ENCODE measurements at places on chromosomes 2 and 18.

- DNase-seq, result no peak
These were observed 74.8 kb upstream of the ST6GAL2 start for GRCh38 chr2:106960683-106961161.

DNA sequence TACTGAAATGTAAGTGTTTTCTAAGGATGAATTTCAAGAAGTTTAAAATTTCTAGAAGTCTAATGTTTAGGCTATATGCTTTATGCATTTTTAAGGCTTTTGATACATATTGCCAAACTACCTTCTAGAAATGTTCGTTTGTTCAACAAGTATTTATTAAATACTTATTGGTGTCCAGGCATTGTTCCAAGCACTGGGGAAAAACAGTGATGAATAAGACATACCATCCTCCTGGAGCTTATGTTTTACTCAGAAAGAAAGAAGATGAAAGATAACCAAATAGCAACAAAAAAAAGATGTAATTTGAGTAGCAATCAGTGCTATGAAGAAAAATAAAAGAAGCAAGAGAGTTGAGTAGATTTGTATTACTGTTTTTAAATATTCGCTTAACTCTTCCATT is 692.9 kb downstream of the SLC4A3 start:
- DNase-seq, result no peak

GRCh38 chr18:36127836-36128529 is 1.2 kb downstream of the SLC39A6 start:
- DNase-seq, result no peak

- no peak for DNase-seq
These were observed 75.4 kb downstream of the TACR1 start for GRCh38 chr2:75123876-75124275.

GRCh38 chr2:239236043-239236807 is 164.6 kb downstream of the HDAC4 start:
- DNase-seq, result no peak

DNA sequence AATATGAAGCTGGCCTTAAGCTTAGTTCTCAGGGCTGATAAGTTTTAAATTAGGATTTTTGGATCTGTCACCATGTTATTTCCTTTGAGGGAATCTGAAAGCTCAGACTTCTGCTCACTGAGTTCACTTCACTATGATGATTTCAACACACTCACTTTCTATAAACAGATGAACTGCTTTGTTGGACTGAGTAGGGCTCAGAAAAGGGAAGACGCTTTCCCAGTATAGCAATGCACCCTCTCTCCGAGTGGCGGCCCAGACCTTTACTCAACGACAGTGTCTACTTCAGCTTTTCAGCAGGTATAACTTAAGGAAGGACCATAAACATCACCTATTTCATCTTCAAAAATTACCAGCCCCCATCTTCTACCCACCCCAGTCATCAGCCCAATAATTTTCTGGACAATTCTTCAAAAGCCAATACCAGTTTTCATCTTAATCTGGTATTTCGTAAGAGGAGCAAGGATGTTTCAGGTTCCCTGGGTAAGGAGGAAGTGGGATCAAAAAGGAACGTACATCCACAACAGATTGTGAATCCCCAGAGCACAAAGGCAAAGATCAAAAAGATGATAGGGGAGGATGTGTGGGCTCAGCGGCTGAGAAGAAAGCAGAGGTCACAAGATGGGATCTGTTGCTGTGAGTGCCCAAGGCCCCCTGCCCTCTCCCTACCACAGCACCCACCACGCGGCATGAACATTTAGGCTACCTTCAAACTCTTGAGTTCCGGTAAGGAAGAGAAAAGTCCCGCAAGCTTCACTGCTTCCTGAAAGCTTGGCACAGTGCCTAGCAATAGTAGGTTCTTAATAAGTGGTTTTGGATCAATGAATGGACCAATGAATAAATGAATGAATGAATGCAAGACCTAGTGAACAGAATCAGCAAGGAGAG is 41.9 kb downstream of the LPIN2 start:
- no peak for DNase-seq

GRCh38 chr2:39483534-39483933 is 46.4 kb upstream of the MAP4K3 start:
- no peak for DNase-seq

DNA sequence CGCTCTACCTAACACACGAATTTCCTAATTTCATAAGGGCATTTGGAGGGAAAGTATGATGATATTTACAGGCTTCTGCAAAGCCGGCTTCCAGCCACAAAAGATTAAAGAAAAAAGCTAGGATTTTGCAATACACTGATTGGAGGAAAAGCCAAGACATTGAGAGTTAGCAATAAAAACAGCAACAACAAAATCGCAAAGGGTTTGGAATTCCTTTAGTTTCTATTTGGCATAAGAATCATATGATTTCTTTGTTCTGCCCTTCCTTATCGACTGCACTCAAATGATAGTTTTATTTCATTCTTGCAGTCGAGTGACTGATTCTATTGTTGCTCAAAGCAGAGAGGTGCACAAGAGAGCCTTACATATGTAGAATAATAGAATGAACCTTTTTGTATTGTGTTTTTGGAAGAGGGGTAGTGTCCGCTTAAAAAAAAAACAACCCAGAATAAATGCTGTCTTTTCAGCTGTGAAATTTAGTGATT is 3.9 kb upstream of the ZNF532 start:
- DNase-seq, result no peak

DNA sequence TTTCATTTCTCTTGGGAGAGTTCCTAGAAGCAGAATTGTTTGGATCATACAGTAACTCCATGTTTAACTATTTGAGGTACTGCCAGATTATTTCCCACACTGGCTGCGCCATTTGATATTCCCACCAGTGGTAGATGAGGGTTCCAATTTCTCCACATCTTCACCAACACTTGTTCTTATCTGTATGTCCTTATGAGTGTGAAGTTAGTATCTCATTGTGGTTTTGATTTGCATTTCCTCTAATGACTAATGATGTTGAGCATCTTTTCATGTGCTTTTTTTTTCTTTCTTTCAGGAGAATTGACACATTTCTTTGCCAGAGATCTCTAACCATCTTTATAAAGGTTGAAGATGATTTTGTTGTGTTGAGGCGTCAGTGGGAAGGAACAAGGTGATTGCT is 4.1 kb upstream of the MGAT5 start:
- DNase-seq, result no peak

DNA sequence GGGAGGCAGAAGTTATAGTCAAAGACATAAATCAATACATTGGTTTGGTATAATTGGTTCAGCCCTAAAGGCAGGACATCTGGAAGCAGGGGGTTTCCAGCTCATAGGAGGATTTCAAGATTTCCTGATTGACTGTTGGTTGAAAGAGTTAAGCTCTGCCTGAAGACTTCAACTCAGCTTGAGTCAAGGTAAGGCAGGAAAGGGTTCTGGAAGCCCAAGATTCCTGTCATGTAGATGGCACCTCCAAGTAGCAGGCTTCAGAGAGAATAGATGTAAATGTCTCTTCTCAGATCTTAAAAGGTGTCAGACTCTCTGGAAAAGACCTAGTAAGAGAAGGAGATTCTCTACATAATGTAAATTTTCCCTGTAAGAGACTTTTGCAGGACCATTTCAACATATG is 335.3 kb downstream of the RIT2 start:
- no peak for DNase-seq

DNA sequence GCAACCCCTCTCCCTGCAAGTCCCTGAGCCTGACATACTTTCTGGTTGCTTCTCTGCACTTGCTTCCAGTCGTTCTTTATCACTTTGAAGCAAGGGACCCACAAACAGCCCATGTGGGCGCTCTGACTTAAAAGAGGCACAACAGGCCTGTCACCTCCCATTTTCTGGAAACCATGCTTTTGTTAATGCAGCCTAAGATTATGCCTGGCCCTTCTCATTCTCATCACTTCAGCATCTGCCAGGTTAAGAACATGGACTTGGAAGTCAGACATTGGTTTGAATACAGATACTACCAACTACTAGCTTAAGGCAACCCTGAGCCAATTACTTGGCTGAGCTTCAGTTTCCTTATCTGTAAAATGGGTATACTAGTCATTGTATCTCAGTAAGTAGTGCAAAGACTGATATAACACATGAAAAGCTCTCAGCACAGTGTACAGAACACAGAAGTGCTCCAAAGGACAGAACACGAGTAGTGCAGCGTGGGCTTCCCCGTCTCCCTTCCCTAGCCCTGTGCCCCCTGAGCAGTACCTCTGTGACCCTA is 141.4 kb downstream of the TNS1 start:
- DNase-seq, result no peak

- DNase-seq, result no peak
These were observed 39.7 kb downstream of the DYNC1I2 start for GRCh38 chr2:171726847-171727450.

DNA sequence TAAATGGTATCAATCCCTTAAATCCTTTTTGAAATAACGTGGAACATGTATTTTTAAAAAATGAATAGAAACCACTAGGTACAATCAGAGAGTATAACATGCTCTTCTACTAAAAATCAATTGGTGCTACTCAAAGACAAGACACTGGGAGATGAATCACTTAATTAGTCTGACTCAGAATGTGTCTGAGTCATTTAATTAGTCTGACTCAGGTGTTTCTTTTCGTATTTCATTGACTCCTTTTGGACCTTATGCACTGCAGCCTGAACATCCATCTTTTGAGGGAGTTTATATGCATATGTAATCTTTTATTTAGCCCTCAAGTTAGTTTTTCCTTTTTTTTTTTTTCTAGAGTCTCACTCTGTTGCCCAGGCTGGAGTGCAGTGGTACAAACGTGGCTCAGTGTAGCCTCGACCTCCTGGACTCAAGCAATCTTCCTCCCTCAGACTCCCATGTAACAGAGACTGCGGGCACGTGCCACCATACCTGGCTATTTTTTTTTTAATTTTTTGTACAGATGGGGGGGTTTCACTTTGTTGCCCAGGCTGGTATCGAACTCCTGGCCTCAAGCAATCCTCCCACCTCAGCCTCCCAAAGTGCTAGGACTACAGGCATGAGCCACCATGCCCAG is 26.5 kb downstream of the PPP4R3B start:
- DNase-seq, result no peak

- no peak for DNase-seq
These were observed 211.8 kb downstream of the PLCL1 start for GRCh38 chr2:198016243-198016642.

GRCh38 chr2:156191527-156191926 is 141.0 kb downstream of the NR4A2 start:
- no peak for DNase-seq

DNA sequence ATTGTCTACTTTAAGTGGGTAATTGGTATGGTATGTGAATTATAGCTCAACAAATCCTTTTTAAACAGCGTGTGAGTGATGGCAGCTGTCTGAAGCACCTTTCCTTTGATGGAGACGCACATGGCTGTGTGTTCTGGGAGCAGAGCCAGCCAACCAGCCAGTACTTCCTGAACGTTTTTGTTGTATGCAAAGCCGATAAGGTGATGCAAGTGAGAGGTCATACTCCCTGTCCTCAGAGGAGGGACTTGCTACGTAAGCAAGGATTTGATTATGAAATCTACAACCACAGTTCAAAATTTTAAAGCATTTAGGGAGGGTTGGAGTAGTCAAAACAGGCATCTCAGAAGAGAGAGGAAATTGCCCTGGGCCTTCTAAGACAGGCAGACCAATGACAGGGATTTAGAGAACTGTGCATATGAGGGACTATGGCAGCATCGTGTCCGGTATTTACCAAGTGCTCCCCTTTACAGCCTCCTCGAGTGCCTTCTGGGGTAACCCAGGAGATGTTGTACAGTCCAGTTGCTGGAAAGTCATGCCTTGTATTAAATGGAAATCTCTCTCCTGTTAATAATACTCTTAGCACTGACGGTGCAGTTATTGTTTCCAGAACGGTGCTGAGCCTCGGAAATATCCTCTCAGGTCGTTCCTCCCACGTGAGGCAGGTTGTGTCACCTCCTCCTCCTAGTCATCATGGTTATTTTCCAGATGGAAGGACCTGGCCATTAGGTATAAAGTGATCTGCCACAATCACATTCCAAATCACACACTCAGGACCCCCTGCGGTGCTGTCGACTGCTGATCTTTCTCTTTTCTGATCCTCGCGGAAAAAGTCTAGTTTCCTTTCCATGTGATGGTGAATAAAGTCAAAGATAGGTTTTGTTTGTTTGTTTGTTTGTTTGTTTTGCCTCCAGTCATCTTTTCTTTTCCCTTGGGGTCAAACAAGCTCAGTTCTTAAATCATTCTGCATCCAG is 28.4 kb downstream of the ARHGEF4 start:
- DNase-seq, result peak; percentile 5

- DNase-seq, result no peak
These were observed 4.5 kb upstream of the CYP27A1 start for GRCh38 chr2:218777276-218777990.

DNA sequence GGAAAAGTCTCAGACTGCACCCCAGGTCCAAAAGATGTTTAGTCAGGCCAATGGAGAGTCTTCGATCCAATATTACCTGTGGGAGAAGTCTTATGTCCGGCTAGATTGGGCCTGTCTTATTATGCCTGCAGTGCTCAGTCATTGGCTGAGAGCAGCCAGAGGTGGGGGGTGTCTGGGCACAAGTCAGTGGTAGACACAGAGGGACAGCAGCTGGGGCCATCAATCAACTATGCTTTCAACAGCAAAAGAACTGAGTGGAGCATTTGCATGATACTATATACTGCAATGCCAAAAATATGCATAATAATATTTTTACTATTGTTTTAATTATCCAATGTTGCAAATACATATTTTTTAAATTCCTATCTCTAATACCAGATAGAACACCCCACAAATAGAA is 298.6 kb upstream of the CDH20 start:
- DNase-seq, result no peak

DNA sequence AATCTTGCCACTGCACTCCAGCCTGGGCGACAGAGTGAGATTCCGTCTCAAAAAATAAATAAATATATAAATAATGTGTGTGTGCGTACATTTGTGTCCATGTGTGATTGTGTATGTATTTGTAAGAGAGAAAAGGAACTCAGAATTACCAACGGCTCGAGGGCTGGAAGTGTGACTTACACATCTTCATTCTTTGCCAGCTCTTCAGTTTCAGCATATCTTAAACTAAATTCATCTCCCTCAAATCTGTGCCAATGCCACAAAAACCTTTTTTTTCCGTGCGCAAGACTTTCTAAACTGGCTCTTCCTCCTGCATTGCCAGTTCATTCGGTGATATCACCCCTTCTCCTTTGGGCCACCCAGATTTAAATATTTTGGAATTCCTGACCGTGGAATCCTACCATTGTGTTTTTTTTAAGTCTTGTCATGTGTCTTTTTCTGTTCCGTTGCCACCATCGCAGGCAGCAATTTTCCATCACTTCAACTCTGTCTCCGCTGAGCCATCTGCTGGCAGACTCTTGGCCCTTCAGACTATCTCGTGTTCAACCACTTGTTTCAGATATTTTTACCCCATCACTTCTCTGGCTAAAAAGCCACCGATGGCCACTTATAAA is 77.0 kb upstream of the ZNF532 start:
- DNase-seq, result no peak

GRCh38 chr18:58866066-58866772 is 1.5 kb downstream of the ZNF532 start:
- no peak for DNase-seq

GRCh38 chr2:108215794-108216211 is 24.0 kb upstream of the SULT1C3 start:
- DNase-seq, result no peak

GRCh38 chr2:69631402-69631801 is 12.1 kb downstream of the AAK1 start:
- no peak for DNase-seq

DNA sequence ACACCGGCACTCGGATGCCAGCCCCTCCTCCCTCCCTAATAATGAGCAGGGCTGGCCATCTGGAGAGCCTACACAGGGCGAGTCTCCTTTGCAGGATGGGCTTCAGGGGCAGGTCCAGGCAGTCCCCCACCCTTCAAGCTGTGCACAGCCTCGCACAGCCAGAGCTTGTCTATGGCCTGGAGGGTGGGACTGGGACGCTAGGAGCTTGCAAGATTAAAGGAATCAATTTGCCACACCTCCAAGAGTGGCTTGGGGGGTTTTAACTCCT is 43.9 kb upstream of the OTOF start:
- no peak for DNase-seq

GRCh38 chr2:233455491-233455890 is 101.2 kb downstream of the DGKD start:
- no peak for DNase-seq
